ENCODE measurements at places on chromosomes 11 and 22. TPM values are rescaled to one million over a fixed set of nuclear protein-coding genes. Genes with fewer than 3 reads are reported as not detected.

- peak; percentile 22 for DNase-seq
Measured at GRCh38 chr11:17972987-17973386, 39.9 kb downstream of the SERGEF start.

DNA sequence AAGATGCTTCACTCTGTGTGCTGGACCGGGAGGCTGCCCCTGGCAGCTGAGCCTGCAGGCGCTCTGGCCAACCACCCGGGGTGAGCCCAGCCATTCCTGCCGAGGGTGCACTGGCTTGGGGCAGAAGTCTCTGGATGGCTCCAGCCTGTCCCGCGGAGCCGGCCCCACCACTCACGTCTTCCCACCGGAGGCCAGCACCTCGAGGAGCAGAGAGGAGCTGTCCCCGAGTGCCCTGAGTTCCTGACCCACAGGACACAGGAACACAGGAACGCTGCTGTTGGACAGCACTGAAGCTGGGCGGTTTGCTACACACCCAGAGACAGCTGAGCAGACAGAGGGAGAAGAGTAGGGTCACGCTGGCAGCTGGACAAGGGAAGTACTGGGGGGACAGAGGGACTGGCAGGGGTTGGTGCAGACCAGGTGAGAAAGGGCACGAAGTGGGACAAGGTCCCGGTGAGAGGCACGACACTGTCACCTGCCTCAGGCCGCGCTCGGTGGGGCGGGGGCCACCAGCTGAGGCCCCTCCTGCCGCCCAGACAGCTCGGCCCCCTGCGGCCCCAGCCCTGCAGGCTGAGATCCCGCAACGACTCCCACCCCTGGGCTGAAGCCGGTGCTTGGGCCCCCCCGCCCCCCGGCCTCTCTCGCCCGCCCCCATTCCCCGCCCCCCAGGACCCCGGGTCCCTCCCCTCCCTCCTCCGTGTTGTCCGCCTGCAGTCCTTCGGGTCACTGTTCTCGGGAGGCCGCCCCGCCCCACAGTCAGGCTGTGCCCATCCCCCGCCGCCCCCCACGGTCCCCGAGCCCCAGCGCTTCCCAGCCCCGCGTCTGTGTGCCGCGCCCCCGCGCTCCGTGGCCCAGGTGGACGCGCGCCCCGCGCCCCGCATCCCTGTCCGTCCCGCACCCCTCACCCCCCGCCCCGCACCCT, 624 bp upstream of the B4GALNT4 start:
- DNase-seq, result no peak

DNA sequence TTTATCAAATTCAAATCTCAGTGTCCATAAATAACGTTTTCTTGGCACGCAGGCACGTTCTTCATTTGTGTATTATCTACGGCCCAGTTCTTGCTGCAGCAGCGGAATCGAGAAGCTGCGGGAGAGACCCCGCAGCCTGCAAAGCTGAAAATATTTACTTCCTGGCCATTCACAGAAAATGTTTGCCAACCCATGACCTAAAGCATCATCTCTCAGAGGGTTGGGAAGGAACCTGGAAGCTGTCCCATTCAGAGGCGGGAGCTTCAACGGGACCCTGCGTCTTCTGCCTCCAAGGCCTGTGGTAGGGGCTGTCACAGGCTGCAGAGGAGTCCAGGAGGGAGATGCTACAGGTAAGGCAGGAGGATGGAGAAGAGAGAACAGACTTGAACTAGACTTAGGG, 319.2 kb downstream of the MN1 start:
- no peak for DNase-seq

DNA sequence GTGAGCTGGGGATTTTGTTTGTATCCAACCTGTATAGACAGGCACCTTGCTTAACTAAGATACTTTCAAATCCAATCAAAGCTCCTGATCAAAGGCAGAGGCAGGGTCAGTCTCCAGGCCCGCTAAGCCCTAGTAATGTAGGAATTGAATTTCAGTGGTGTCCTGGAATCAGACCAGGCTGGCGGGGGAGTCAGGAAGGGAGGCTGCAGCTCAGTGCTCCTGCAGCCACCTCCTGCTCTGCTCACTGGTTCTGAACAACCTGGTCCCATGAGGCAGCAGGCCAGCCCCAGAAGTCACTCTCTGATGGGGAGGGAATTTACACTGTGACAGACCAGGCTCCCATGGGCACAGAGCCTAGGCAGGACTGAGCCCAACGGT, 38.5 kb upstream of the GALNT18 start:
- no peak for DNase-seq

GRCh38 chr11:117851106-117851505, 25.4 kb downstream of the FXYD6 start:
- DNase-seq, result no peak

GRCh38 chr22:39514373-39514973, 5.9 kb upstream of the ATF4 start:
- peak; percentile 72 for DNase-seq

GRCh38 chr22:23684026-23684425, 6.8 kb upstream of the RGL4 start:
- DNase-seq, result no peak

DNA sequence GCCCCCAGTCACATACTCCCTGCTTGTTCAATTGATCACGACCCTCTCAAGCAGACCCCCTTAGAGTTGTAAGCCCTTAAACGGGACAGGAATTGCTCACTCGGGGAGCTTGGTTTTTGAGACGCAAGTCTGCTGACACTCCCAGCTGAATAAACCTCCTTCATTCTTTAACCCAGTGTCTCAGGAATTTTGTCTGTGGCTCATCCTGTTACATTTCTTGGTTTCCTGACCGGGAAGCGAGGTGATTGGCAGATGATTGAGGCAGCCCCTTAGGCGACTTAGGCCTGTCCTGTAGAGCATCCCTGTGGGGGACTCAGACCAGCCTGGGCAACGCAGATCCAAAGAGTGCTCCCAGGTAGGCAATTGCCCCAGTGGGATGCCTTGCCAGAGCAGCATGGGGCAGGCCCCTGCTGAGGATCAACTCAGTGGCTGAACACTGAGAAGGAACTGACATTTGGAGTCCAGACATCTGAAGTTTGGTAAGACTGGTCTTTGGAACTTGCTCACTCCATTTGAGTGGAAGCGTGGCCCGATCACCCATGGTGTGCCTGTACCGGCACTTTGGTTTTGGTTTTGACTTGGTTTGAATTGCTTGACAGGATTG, 51.5 kb downstream of the NEU3 start:
- no peak for DNase-seq

C11orf97 gene
- total RNA-seq, result not detected

- no peak for DNase-seq
Measured at GRCh38 chr22:44082801-44083200, 58.7 kb downstream of the PARVB start.

GRCh38 chr11:34653851-34654482, 33.1 kb downstream of the EHF start:
- peak; percentile 46 for DNase-seq

HTR3A gene
- not detected for total RNA-seq

DNA sequence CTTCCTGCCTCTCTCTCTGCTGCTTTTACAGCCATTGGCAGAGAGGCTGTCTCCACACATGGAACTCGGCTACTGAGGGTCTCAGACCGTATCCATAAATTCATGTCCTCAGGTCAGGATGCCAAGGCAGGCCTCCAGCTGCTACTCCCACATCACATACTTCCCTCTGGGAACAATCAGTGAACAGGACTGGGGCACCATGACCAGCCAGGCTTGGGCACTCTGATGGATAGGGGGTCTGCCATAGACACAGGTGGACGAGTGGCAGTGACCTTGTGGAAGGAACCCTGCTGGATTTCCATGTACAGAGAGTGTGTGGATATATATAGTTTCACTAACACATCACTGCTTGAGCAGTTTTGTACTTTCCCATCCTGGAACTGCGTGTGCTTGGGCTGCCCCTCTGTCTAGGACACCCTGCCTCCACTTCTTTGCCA, 97.7 kb upstream of the PARVA start:
- no peak for DNase-seq

CNIH2 gene
- total RNA-seq, result 1.6 TPM

DNA sequence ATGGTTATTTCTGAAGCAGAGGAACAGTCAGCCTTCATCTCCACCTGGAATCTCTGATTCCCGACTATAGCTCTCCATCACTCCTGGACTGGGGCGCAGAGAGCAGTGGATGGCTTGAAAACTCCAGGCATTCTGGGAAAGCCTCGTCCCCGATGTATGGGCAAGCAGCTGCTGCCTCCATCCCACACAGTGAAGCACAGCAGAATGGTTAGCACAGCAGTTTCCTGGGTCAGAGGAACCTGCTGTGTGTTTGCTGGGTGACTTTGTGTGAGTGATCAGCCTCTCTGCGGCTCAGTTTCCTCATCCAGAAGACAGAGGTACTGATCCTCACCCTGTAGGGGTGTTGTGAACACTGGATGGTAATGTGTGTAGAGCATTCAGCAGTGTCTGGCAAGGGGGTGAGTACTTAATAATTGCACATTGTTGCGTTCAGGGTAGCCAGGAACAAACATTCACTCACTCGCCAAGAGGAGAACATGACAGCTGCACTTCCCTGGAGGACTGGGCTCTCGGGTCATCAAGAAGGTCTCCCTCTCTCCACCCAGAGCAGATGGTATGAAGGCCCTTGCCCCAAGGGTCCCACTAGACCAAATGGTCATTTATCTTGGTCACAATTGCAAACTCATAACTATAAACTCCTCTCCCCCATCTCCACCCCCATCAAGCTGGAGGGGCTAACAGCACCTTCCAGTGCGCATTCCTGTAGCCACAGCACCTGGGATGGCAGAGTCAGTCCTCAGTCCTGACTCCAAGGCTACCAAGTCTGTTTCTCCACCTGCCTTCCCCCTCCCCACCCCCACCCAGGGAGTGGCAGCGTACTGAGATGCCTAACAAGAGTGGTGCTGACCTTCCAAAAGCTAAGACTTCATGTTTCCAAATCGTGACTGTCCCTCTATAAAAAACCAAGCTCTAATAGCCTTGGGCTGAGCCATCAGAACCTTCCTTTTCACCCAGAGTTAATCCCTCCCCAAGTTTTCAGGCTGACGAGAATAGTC, 1.5 kb upstream of the CHST1 start:
- no peak for DNase-seq

PRG3 gene
- not detected for total RNA-seq

ACR gene
- total RNA-seq, result not detected

DNA sequence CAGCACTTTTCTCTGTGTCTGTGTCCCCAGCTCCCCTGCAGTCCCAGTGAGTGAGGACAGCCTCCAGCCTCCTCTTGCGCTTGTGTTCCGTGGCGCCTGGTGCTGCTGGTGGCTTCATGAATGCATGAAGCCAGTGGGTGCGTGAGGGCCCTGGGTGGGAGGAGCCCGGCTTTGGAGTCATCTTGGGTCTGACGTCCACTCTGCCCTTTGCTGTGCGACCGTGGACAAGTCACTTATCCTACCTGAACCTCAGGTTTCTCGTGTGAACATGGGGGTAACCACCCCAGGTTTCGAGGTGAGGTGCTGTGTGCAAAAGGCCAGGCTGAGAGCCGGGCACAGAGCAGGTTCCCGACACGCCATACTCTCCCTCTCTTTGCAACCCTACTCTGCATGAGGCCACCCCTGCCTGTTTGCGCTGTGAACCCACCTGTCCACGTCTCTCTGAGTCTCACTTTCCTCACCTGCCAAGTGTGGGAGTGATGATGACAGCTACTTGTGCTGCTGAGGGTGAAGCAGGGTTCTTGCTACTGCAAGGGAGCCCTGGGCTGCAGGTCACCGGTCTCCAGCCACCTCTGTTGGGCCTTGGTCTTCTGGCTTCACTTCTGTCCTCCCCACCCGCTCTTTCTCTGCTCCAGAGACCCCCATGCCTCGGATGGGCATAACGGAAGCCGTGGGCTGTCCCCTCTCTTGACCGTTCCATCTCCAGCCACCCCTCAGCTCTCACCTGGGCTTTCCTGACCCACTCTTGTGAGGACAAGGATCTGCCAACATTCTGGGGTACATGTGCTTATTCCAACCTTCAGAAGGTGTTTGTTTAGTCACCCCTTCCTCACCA, 537.6 kb downstream of the TBC1D22A start:
- DNase-seq, result no peak

GRCh38 chr22:50714150-50714549, 23.9 kb upstream of the ACR start:
- no peak for DNase-seq

MS4A6A gene
- total RNA-seq, result not detected

DNA sequence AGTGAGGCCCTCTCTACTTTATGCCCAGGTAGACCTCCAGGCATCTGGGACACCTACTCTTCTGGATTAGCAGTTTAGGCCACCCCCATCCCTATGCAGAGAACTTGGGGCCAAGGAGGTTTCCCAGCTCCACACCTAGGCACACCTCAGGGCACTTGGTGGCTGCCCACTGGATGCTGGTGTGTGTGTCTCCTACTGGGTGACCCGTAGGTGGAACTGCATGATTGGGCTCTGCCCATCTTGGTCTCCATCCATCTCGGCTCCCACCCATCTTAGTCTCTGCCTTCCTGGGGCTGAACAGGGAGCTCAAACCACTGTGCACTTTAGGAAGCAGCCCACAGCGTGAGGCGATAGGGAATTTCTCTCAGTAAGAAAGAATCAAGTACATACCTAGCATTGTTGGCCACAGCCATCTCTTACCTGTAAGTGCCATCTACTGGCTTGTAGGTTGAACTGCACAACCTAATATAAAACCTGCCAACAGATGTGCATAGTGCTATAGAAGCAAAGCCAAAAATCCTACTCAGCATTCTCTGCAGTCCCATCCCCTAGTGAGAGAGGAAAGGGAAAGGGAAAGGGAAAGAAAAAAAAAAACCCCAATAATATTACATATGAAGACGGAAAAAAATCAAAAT, 61.6 kb upstream of the PTPN5 start:
- no peak for DNase-seq

PANX2 gene
- 2.2 TPM for total RNA-seq

DNA sequence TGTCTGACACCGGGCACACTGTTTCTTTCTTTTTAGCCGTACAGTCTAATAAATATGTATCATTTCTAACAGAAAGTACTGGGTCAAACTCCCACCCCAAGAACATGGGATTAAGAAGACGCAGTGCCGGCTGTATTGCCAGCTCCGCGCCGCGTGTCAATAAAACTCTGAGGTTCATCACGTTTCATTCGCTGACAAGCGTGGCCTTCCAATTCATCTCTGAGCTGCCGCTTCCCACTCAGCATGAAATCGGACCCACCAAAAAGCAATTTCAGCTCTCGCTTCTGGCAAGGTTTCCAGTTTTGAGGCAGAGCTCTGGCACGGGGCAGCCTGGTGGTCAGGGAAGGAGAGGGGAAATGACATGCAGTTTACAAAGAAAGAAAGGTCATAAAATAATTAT, 819.8 kb downstream of the OPCML start:
- DNase-seq, result no peak

APOL2 gene
- total RNA-seq, result 64.5 TPM

DNA sequence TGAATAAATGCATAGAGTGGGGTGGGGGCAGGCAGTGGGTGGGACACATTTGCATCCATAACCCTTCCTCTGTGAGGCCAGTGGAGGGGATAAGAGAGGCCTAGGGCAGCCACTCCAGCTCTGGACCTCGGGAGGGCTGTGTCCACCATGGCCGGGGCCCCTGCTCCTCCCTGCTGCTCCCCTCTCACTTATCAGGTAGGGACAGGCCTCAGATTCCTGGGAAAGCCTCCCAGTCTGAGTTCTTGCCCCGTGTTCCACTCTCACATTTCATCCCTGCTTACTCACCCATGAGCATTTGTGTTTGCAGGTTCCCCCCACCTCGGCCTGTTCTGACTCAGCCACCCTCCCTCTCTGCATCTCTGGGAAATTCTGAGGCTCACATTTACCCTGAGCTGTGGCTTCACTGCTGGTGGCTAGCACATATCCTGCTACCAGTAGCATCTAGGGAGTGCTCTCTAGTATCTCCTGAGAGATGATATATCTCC, 128.7 kb upstream of the TOP3B start:
- DNase-seq, result peak; percentile 83

CNGA4 gene
- 0.21 TPM for total RNA-seq

LRRC56 gene
- 0.96 TPM for total RNA-seq

- no peak for DNase-seq
Measured at GRCh38 chr11:114279792-114280546, 16.2 kb upstream of the NNMT start.

- DNase-seq, result no peak
Measured at GRCh38 chr11:32136657-32137056, 45.8 kb downstream of the RCN1 start.

Measured in activated CD4-positive, alpha-beta T cell treated with anti-CD3 and anti-CD28 coated beads for 36 hours (primary cell).